C1 segment of cervical spinal cord (tissue), 14 donors: ENCODE measurements at places on chromosomes 4 and X.

- DNase-seq: no peak
Measured at GRCh38 chr4:16417198-16417597, 190.9 kb upstream of the TAPT1 start.

DNA sequence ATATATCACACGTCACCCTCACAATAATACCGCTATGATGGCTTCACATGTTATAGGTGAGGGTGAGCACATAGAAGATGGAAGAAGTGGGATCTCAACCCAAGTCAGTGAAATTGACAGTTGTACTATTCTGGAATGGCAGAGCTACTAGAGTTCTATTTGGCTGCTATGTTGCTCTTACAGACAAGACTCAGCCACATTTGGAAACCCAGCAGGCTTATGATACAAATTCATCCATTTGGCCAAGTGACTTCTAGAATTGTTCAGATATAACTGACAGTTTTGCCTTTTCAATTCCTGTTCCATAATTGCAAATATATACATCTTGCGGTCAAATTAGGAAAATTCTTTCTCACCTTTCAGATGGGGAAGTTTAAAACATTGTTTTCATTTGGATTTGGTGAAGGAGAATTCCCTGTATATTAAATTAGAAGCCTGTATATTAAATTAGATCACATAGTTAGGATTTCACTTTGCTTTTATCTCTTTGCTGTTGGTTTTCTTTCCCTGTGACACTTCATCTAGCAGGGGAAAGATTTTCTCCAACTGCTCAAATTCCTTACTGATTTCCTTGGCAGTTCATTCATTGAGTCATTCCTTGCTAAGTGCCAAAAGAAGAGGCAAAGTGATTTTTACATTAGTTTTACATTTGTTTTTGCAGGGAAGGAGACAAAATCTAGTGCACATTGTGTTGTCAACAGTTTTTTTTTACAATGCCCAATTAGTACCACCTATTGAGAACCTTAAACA is 120.6 kb upstream of the TBC1D9 start:
- DNase-seq: no peak

DNA sequence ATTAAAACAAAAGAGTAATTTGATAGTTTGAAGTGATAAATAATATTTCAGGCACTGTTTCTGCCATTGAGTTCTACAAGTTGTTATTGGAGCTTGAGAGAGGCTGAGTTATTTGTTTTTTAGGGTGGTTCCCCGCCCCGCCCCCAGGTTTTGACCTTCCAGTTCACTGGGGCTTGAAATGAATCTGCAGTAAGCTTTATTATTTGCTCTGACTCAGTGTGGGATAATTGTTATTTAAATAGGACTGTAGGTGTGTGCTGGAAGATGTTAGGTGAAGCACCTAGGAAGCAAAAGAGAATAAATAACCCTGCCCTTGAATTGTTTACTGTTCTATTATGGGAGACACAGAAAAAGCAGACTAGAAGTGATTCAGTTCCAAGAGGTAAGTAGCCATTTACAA is 81.2 kb upstream of the KCNIP4 start:
- DNase-seq: no peak

GRCh38 chr4:174697896-174698295 is 131.2 kb downstream of the GLRA3 start:
- DNase-seq: no peak

GRCh38 chr4:3041192-3042142 is 32.9 kb downstream of the HTT-AS start:
- no peak for DNase-seq

GRCh38 chr4:20764366-20764992 is 64.2 kb downstream of the PACRGL start:
- DNase-seq: no peak

DNA sequence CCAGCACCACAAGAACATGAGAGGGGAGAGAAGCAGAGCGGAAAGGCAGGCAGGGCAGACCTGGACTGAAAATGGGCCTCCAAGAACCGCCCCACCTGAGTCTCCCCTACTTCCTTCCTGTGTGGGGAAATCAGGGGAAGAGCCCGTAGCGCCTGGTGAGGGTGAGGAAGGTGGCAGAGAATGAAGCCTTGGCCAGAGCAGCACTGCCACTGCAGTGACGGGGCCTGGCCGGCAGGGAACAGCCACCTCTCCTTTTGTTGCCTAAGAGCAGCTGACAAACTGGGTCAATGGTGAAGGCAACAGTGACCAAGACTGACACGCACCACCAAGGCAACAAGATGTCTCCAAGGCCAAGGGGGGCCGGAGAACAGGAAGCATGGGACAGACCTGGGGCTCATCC is 58.4 kb upstream of the CBR4 start:
- DNase-seq: no peak

DNA sequence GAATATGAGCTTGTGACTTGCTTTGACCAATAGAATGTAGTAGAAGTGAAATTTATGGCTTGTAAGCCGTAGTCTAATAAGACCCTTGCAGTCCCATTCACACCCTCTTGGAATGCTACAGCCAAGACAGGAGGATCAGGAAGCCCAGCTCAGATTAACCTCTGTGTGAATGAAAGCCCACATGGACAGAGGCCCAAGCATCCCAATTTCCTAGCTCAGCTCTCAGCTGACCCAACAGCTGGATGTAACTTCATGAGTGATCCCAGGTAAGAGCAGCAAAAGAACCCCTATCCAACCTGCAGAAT is 12.8 kb upstream of the PPM1K start:
- DNase-seq: no peak

GRCh38 chrX:147894366-147894963 is 17.3 kb upstream of the FMR1 start:
- no peak for DNase-seq

- DNase-seq: no peak
Measured at GRCh38 chr4:166724369-166724768, 509.9 kb downstream of the SPOCK3 start.
